ENCODE measurements at places on chromosomes 12 and 14.

- no peak for DNase-seq
These were observed 181.1 kb upstream of the STXBP6 start for GRCh38 chr14:25231004-25231403.

- DNase-seq, result no peak
These were observed 14.4 kb upstream of the TUNAR start for GRCh38 chr14:95862243-95862642.

- DNase-seq, result no peak
These were observed 65.5 kb upstream of the MDM1 start for GRCh38 chr12:68397566-68398158.

DNA sequence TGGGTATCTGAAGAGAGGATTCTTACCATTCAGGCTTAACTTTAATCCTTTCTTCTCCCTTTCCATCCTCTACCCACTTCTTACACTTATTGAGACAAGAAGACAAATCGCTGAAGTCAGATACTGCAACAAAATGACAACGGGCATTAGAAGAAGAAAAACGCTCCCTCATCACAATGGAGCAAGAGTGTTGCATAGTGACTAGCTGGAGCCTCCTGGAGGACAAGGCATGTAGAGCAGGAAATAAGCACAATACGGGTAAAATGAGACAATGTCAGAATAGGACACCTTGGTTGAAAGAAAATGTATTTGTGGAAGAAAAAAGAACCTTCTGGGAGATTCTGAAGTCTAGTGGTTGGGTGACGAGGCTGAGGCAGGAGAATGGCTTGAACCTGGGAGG is 501.0 kb downstream of the RERGL start:
- DNase-seq, result no peak

GRCh38 chr14:105332350-105332874 is 17.9 kb downstream of the PACS2 start:
- no peak for DNase-seq

DNA sequence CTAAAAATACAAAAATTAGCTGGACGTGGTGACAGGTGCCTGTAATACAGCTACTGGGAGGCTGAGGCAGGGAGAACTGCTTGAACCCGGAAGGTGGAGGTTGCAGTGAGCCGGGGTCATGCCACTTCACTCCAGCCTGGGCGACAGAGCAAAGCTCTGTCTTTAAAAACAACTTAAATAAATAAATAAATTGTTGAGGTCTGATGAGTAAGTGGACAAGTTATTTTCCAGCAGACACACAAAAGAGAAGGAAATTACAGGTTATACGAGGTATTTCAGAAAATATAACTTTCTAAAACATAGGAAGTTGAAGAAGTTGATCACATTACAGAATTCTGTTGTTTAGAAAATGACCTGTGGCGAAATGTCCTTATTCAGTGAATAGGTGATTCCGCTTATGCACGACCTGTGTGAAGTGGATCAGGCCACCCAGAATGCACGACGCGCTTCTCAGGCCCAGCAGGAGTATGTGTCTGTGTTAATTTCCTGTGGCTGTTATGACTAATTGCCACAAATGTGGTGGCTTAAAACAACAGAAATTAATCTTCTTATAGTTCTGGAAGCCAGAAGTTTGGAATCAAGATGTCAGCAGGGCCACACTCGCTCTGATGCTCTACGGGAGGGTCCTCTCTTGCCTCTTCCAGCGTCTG is 38.1 kb downstream of the P2RX7 start:
- no peak for DNase-seq

DNA sequence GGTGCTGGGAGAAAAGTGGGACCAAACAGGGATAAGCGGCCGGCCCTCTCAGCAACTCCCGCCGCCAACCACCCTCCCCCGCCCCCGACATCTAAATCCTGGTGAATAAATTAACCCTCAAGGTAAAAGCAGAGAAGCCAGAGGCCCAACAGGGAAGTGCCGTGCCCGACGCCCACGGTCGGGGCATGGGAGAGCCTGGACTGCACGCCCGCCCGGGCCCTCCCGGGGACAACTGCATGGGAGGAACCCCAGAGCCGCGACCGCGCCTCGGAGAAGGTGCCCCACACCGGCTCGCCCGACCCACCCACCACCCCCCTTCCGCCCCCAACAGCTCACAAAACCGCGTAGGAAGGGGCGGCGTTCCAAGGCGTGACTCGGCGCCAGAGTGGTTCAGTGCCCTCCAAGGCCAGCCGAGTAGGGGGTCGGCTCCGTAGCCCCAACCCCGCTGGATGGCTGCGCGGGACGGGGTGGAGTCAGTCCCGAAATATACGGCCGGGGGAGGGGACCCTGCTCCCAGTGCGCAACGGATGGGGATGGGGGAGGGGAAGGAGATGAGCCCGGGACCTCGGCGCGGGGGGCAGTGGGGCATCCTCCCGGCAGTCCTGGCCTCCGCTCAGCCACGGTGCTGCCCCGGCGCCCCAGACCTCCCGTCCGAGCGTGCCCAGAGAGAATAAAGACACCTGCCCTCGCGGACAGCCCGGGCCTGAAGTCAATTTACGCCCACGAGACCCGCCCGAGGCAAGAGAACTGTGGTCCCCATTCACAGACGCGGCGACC is 732 bp downstream of the SLC25A29 start:
- DNase-seq, result peak; percentile 60

DNA sequence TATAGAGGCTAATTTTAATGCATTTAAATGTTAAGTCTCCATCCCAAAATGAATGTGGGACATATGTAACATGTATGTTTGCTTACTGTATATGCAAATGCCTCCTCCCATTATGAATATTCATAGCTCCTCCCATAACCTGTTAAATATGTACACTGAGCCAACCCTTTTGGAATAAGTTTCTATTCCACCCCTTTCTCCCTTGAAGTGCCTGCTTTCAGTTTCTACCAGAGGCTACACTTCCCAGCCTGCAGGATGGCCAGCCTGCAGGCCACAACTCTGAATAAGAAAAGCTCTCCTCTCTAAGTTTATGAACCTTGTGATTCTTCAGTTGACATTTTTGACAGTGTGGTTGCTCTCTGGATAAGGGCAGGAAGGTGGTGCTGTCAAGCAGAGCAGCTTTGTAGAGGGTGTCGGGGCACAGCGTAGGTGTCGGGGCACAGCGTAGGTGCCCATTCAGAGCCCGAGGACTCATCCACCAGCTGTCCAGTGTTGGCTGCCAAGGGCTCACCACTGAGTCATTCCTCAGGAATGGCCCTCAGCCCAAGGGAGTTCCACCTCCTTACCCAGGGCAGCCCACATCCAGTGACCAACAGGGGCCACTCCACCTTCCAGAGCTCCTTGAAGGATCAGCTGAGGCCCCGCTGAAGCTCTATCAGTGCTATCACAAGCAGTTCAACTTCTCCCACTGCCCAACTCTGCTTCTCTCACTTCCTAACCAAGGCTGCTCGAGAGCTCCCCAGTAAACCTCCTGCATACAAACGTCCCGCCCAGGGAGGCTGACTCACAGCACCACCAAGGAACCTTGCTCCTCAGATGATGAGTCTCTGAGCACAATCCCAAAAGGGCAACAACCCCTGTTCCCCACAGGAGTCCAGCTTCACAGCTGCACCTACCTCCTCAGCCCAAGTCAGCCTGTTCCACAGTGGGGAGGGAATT is 31.4 kb downstream of the VWF start:
- DNase-seq, result no peak

DNA sequence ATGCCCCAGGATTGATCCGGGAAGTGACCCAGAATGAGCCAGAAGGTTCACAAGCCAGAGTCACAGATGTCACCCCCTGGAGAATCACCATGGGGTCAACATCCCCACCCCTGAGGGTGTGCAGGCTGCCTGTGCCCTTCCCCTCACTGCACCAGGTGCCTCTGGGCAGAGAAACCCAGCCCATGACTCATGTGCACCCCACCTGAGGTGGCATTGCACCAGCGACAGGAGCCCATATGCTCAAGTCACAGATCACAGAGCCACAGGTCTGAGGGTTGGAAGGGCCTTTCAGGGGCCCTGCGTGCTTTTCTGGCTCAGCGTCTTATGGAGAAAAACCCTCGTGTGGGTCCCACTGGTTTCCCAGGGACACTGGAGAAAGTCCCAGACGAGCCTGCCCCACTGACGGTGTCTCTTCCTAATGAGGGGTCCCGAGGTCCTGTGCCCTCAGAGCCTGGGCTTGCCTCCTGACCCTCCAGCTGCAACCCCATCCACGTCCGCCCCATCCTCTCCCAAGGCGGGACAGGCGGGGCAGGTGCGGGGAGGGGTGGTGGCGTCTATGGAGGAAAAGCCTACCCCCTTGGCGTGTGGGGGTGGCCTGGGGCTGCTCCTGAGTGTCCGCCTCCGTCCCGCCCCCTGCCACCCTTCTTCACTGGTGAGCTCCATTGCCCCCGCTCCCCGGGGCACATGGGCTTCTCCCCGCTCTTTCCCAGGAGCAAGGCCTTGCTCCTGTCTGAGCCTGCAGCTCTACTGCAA is 47.6 kb downstream of the SLC8B1 start:
- no peak for DNase-seq

DNA sequence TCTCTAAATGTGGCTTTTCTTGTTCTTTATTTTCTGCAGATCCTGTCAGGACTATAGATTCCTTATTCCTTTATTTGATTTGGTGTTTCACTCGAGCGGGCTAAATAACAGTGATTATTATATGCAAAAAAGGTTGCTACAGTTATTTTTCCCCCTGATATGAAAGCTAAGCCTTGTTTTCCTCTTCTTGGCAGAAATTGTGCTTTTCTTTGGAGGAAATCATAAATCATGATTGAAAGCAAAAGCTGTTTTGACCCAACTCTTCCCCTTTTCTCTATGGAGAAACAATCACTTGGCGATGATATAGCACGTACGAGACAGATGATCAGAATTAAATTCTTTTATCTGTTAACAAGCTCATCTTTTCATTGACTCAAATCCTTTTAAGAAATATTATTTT is 31.4 kb downstream of the PPFIBP1 start:
- DNase-seq, result no peak

GRCh38 chr12:7985802-7986418 is 46.6 kb upstream of the FOXJ2 start:
- DNase-seq, result no peak
